ENCODE measurements at places on chromosomes 12 and 14.
A peak's percentile ranks its signal among the peaks of the same experiment; 100 is the strongest.

DNA sequence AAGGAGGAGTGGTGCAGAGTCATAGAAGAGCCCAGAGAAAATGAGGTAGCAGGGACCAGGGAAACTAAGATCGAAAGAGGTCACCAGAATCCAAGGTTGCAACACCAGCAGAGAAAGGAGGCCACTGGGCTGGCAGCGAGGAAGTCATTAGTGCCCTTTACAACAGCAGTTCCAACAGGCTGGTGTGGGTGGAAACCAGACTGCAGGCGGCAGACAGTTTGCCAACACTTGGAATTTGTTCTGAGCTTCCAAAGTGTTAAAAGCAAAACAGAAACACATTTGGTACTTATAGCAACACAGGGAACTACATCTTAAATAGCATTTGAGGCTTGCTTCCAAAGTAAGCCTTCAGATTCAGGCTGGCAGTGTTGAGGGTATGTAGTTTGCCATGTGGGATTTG is 95.2 kb upstream of the PWP1 start:
- no peak for DNase-seq

- DNase-seq, result no peak
Measured at GRCh38 chr14:95871531-95871930, 5.1 kb upstream of the TUNAR start.

DNA sequence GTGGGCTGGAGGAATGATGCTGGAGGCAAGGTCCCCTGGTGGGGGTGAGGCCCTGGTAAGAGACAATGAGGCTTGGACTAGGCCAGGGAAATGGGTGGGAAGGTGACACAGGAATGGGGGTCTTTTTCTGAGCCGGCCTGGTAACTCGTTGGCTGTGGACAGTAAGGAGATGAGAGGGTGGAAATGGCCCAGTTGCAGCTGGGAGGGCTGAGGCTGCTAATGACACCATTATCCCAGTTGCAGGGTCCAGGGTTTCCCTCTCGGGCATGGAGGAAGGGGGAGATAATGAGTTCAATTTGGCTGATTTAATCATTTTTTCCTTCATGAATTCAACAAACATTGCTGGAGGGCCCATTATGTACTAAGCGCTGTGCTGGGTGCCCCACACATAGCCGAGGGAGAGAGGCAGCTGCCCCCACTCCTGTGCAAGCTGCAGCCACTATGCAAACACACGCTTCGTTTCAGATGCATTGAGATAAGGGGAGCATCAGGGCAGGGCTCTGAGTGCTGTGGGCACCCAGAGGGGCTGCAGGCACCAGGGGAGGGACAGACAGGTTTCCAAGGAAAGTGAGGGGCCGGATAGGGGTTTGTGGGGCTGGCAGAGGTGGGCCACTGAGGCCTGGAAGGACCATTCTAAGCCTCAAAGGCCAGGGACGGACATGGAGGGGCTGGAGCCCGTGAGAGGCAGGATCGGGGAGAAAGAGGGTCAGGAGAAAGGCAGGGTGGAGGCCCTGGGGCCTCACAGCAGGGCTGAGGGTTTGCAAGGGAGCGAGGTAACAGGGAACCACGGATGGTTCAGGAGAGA is 43.2 kb upstream of the MEG3 start:
- DNase-seq, result no peak

- DNase-seq, result no peak
Measured at GRCh38 chr14:61433169-61433568, 111.8 kb downstream of the PRKCH start.

DNA sequence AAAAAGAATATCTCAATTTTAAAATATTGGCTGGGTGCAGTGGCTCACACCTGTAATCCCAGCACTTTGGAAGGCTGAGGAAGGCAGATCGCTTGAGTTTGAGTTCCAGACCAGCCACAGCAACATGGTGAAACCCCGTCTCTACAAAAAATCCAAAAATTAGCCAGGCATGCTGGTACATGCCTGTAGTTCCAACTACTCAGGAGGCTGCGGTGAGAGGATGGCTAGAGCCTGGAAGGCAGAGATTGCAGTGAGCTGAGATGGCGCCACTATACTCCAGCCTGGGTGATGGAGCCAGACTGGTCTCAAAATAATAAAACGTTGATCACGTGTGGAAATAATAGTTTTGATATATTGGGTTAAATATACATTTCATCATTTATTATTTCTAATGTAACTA is 5.7 kb downstream of the MTRFR start:
- no peak for DNase-seq

GRCh38 chr12:124533456-124533855 is 34.0 kb downstream of the NCOR2 start:
- DNase-seq, result no peak

- DNase-seq, result no peak
Measured at GRCh38 chr12:131147894-131148293, 194.2 kb downstream of the ADGRD1 start.

- DNase-seq, result no peak
Measured at GRCh38 chr12:30952015-30952414, 25.5 kb downstream of the TSPAN11 start.

DNA sequence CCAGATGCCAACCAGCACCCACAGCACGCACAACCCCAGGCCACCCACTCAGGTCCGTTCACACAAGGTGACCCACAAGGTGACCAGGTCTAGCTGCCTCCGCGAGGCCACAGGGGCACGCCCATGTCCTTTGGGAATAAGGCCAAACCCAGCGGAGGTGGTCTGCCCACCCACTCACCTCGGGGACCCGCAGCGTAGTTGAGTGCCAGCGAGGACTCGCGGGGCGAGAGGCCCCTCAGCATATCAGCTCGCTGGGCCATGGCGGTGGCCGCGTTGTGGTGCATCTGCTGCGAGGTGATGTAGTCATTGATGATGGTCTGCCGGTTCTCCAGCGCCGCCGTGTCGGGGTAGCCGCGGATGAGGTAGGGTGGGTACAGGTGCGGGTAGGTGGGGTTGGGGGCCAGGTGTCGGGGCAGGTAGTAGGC is 46.8 kb downstream of the RFLNA start:
- DNase-seq, result no peak

- peak; percentile 54 for DNase-seq
Measured at GRCh38 chr12:64991121-64991611, 129.9 kb downstream of the WIF1 start.

DNA sequence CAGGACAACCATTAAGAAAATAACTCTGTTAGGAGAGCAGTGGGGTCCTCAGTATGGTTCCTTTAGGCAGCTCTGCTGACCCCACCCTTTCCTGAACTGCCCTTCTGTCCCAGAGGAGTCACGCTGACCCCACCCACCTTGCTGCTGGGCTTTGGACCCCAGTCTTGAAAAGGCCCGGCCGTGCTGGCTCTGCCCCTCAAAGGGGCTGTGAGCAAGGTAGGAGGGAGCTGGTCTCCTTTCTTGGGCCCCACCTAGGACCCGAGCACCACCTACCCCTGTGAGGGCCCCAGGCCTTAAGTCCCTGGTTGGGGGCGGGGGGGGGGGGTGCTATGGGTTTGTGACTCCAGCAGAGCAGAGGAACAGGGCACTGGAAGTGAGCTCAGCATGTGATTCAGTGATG is 171.1 kb downstream of the MON2 start:
- no peak for DNase-seq

GRCh38 chr12:122023339-122024131 is 1.9 kb downstream of the BCL7A start:
- peak; percentile 59 for DNase-seq

GRCh38 chr14:63267171-63267570 is 51.6 kb downstream of the GPHB5 start:
- DNase-seq, result no peak

- DNase-seq, result no peak
Measured at GRCh38 chr14:101595349-101595748, 34.1 kb downstream of the DIO3 start.

- DNase-seq, result no peak
Measured at GRCh38 chr12:104486943-104487819, 30.4 kb downstream of the CHST11 start.

DNA sequence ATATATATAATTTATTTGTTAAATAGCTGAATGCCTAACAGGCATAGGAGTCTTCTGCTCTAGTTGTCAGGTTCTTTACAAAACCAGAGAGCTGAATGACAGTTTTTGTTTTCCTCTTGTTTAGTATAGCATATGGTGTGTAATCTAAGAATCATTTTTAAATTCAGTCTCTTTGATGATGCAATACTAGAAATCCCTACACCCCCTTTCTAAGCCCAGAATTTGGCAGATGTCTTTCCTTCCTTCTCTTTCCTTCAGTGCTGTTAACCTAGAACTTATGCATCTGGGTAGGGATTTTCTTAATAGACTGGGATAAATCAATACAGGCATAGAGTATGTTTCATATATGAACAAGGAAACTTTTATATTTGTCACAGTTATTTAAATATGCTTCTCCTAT is 198.1 kb downstream of the KCNH5 start:
- no peak for DNase-seq

DNA sequence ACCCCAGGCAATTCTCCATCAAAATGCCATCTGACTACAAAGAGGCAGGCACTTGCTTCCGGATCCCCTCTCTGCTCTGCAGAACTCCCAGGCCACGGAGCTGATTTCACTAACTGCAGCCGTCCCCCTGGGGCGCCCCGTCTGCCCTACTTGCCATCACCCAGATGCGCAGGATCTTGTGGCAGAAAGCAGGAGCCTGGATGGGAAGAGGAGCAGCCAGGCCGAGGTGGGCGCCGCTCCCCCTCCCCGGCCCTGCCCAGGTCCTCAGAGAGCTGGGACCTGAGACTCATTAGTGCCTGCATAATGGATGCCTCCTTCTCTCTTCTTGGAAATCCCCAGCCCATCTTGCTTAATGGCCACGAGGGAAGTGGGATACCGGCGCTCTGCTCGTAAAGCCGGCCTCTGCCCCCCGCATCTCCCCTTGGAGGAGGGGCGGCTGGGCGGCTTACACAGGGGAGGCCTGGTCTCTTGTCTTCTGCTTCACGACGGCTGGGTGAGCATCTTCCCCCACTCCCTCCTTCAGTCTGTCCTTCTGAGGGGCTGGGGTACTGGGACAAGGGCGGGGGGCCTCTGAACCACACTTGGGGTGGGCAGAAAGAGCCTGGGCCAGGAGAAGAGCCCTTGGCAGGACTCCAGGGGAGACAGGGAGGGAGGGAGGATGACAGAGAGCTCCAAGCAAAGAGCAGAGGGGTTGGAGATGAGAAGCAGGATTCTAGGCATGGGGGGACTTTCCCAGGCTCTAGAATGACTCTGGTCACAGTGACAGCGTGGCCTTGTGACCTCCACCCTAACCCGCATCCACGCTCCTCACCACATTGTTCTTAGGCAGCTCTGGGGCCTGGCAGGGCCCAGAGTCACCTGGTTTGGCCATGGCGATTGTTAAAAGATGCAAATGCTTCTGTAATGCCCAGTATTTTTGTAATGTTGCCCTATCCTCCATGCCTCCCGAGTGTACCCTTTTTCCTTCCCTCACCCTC is 19.4 kb upstream of the EML1 start:
- DNase-seq, result peak; percentile 44

GRCh38 chr12:106125351-106126095 is 13.2 kb downstream of the NUAK1 start:
- no peak for DNase-seq

- no peak for DNase-seq
Measured at GRCh38 chr12:59972905-59973304, 377.1 kb downstream of the SLC16A7 start.

GRCh38 chr12:62839869-62840660 is 94.9 kb downstream of the PPM1H start:
- DNase-seq, result no peak

DNA sequence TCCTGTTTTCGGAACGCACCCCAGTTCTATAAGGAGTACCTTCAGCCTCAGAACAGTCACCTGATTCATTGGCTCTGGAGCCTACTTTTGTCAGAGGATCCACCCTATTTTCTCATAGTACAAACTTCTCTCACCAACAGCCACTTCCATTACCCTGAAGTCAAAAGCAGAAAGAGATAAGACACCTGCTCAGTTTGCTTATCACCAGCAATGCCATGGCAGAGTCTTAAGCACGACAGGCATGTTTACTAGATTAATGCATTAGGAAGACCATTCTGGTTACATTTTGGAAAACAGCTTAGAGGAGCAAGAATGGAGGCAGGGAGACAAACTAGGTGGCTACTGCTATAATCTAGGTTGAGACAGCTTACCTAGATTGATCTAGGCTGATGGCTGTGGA is 67.7 kb downstream of the GXYLT1 start:
- DNase-seq, result no peak

GRCh38 chr14:85087201-85087600 is 442.7 kb upstream of the FLRT2 start:
- DNase-seq, result no peak

DNA sequence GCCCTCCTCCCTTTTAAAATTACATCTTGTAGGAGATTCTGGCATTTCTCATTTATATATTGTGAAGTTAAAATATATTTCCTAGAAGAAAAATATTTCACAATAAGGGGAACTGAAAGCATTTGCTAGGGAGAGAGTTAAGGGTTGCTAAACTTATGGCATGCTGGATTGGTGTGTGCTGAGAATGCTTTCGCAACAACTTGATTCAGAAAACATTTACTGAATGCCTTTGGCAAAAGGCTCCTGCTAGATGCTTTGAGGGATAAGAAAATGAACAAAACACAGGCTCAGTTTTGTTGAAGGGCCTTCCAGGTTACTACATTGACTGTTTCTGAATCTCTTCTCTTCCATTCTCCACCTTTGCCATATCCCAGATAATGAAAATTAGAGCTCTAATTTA is 67.5 kb downstream of the DIP2B start:
- no peak for DNase-seq

- peak; percentile 40 for DNase-seq
Measured at GRCh38 chr14:80202888-80203562, 8.3 kb downstream of the DIO2 start.

DNA sequence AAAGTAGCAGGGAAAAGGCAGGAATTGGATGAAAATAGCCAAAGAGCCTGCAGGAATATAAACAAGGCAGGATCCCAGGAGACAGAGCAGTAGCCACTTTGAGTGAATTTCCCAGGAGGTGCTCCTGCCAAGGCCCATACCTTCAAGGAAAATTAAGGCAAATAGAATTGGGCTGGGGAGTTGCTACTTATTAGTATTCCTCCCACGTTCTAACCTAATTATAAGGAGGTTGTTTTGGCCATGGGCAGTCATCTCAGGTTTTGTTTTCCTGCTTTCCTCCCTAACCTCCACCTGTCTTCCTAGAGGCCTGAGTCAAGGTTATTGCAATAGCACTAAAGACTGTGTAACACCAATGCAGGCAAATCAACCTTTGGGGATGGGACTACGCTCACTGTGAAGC is 73.1 kb downstream of the DAD1 start:
- no peak for DNase-seq

DNA sequence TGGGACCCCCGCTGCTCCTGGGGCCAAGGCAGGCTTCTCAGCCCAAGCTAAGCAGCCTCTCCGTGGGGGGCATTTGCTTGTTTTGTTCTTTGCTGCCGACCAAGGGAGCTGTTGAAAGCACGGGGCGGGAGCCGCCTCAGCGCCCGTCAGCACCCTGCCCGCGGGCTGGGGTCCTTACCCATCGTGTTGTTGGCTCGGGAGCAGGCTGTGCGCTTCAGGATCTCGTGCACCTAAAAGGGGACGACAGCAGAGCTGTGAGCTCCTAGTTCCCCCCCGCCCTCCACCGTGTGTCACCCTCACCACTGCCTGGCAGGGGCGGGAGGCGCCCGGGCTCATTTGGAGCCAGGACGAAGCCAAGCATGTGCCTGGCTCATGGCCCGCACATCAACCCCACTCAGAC is 117.5 kb downstream of the ANO2 start:
- DNase-seq, result peak; percentile 46

Measured in neural progenitor cell (in vitro differentiated cells).